BE2C (cell line): ENCODE measurements at places on chromosomes 5 and 9.
A peak's percentile ranks its signal among the peaks of the same experiment; 100 is the strongest.

DNA sequence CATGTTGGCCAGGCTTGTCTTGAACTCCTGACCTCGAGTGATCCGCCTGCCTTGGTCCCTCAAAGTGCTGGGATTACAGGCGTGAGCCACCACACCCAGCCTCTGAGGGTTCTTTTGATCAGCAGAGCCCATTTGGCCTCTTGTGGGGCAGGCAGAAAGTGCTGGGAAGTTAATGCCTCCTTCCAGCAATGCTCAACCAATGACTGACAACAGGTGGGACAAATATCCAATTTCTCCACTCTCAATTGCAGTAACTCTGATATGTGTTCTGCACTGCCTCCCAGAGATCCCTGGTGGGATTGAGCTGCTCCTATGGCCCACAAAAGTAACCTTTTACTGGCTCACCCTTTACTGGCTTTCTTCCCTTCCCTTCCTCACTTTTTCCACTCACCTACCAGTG lies 79.9 kb upstream of the APC start:
- no peak for DNase-seq

DNA sequence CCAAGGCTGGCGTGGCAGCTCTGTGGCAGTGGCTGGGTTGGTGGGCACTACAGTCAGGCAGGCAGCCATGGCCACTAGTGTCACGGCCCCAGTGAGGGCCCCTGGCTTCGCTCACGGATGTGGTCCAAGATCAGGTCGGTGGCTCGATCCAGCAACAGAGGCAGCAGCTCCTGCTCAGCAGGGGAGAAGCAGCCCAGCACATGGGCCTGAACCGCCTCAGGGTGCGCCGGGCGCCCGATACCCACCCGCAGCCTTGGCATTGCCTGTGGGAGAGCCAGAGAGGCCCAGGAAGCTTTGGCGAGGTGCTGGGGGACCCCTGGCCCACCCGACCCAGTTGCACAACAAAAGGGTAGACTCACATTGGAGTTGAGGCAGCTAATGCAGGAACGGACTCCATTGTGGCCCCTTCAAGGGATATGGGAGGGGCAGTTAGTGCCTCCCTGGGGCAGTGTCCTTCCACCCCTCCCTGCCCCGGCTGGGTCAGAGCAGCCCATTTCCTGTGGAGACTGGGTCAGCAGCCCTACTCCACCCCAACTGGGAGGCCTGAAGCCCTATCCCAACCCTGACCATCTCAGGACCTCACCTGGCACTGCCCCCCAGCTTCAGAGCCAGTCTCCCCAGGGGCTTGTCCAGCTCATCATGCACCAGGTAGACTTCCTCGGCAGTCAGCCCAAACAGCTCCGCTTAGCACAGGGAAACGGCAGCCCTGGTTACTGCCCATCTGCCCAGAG lies 1.3 kb downstream of the PTRH1 start:
- DNase-seq = no peak

DNA sequence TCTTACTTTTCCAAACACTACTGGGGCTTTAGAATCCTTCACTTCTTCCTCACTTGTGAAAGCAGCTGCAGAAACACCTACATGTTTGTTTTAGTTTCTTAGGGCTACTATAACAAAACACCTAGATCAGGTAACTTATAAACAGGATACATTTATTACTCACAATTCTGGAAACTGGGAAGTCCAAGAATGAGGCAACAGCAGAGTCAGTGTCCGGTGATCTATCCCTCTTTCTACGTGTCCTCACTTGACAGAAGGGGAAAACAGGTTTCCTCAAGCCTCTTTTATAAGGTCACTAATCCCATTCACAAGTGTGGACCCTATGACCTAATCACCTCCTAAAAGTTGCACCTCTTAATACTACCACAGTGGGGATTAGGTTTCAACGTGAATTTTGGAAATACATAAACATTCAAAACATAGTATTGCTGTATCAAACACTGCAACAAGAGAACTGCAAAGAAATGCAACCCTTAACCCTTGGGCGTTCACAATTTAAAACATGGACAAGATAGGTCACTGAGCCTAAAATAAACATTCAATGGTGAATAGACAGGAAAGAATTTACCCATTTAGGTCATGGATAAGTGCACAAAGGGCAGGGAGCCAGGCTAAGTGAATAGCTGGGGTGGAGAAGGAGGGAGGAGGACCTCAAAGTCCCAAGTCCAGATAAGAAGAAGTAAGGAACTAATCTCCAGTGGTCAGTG lies 104.3 kb downstream of the PIK3R1 start:
- no peak for DNase-seq

DNA sequence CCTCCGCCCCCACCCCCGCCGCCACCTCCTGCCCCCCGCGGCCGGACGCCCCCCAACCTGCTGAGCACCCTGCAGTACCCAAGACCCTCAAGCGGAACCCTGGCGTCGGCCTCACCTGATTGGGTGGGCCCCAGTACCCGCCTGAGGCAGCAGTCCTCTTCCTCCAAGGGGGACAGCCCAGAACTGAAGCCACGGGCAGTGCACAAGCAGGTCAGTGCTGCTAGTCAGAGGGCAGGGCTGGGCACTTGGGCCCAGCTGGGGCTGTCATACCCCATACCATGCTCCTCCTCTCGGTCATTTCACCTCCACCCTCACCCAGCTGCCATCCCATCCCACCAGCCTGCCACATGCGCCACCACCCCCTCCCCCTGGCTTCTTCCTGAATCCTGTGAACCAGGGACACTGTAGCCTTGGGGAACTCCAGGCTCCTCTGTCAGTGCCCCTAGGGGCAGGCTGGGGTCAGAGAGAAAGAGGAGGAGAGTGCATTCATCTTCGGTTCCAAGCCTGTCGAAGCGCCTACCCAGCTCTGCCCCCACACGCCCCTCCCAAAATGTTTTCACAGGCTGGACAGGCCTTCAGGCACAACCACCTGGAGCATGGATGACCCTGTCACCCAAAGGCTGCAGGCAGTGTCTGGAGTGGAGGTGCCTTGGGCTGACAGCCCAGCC lies 122.0 kb downstream of the DAB2IP start:
- DNase-seq = peak; percentile 4

DNA sequence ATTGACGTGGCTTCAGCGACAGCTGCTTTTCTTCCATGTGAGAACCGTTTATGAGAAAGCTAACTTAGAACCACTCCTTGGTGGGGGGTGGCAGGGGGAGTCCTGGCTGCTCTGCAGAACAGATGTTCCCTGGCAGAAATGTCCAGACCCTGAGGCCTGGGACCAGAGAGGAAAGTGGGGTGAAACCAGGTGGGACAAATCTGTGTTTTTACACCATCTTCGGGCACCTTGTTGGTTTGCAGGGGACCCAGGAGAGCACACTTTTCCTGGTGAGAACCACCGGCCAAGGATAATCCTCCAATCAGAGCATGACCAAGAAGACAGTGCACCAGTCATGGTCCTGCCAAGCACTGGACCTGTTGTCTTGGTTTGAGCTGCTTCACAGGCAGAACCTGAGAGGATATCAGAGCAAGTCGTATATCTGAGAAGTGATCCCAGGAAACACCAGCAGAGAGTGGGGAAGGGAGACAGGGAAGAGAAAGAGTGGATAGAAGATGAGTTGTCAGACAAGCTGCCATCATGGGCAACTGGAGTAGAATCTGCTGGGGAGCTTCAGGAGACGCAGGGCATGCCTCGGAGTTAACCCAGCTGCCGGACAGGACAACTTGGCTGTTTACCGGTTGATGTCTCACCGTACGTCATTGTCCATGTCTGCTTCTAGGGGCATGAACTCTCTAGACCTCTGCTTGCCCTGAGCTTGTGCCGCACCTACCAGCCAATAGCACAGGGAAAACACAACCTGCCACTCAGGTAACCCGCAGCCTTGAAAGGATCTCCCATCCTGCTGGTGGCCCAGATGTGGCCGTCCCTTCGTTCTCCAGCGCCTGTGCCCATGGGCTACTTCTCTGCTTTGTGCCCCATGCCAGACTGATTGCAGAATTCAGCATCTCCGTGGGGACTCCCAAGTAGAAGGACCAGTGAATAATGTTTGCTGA lies 178.4 kb upstream of the MVB12B start:
- no peak for DNase-seq

- no peak for DNase-seq
Observed at GRCh38 chr5:135587721-135588663, 9.2 kb upstream of the CXCL14 start.

DNA sequence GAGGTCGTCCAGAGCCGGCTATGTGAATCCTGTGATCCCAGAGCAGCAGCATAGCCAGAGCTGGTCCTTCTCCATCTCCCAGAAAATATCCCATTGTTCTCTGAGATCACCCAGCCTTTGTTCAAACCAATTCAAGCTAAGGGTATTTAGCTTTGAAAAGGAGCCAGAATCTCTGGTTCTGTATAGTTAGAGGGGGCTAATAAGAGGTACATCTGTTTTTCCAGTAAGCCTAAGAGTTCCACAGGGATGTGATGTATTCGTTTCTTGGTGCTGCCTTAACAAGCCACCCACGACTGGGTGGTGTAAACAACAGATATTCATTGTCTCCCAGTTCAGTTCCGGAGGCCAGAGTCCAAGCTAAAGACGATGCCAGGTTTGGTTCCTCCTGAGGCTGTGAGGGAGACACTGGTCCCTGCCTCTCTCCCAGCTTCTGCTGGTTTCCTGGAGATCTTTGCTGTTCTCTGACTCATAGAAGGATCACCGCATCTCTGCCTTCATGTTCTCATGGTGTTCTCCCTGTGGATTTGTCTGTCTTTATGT lies 344.8 kb downstream of the MTRR start:
- no peak for DNase-seq

- no peak for DNase-seq
Observed at GRCh38 chr9:1267581-1267980, 217.4 kb downstream of the DMRT2 start.

- DNase-seq = no peak
Observed at GRCh38 chr5:37721447-37721871, 118.4 kb downstream of the GDNF start.

DNA sequence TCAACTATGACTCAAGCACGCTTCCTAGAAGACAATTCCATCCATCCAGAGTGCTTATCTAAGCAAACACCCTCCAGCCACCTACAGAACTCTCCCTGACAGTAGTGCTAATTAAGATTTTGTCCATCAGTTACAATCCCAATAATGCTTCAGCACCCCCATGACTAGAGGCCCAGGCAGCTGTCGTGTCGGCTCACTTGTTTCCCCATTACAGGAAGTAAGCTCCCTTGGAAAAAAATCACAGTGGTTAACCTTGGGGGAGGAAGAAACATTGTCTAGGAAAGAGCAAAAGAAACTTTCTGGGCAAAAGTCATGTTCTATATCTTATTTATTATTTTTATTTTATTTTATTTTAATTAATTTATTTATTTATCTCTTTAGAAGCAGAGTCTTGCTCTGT lies 108.8 kb upstream of the LPAR1 start:
- DNase-seq = no peak

- peak; percentile 52 for DNase-seq
Observed at GRCh38 chr9:107158321-107158720, 124.8 kb upstream of the RAD23B start.

DNA sequence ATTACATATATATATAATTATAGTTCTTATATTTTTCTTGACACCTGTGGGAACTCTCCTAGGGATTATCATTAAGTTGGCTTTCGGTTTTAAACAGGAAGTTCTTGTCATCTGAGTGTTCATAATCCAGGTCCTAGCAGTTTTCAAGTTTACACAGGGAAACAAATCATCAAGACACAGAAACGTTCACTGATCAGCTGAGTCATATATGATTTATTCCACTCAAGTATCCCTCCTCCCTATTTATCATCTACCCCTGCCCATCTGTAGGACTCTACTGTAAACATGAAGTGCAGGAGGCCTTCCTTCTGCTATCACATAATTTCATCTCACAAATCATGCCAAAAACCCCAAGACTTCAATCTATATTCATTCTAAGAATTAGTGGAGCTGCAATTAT lies 6.3 kb downstream of the SLC25A51 start:
- no peak for DNase-seq

GRCh38 chr5:124948754-124949275 lies 202.4 kb upstream of the ZNF608 start:
- DNase-seq = no peak

- DNase-seq = no peak
Observed at GRCh38 chr5:38509185-38509584, 47.3 kb downstream of the LIFR start.

- no peak for DNase-seq
Observed at GRCh38 chr5:153365547-153365946, 124.9 kb upstream of the GRIA1 start.

GRCh38 chr9:129783516-129784361 lies 19.2 kb upstream of the TOR1B start:
- peak; percentile 78 for DNase-seq

- DNase-seq = no peak
Observed at GRCh38 chr5:7759257-7759871, 91.6 kb downstream of the CFAP90 start.

DNA sequence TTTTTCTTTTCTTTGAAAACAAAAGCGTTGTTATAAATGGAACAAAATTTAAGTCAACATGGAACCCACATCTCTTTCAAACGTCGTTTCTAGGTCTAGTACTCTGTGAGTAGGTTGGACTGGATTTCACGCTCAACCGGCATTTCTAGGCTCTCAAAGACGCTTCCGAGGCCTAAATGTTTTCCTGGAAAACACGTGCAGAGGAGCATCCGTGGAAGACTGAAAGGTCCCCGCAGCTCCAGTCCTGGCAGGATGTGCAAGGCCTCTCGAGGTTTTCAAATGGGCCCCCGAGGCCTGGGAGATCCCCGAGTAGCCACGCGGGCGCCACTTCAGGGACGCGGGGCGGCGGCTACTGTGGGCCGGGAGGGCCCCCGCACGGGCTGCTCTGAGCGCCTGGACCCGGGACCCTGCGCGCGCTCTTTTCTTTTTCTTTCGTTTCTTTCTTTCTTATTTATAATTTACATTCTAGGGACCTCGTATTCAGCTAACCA lies 4.2 kb upstream of the IRX2 start:
- DNase-seq = no peak

- no peak for DNase-seq
Observed at GRCh38 chr9:89872913-89873707, 268.3 kb downstream of the GADD45G start.

GRCh38 chr5:37615184-37615583 lies 224.7 kb downstream of the GDNF start:
- no peak for DNase-seq

DNA sequence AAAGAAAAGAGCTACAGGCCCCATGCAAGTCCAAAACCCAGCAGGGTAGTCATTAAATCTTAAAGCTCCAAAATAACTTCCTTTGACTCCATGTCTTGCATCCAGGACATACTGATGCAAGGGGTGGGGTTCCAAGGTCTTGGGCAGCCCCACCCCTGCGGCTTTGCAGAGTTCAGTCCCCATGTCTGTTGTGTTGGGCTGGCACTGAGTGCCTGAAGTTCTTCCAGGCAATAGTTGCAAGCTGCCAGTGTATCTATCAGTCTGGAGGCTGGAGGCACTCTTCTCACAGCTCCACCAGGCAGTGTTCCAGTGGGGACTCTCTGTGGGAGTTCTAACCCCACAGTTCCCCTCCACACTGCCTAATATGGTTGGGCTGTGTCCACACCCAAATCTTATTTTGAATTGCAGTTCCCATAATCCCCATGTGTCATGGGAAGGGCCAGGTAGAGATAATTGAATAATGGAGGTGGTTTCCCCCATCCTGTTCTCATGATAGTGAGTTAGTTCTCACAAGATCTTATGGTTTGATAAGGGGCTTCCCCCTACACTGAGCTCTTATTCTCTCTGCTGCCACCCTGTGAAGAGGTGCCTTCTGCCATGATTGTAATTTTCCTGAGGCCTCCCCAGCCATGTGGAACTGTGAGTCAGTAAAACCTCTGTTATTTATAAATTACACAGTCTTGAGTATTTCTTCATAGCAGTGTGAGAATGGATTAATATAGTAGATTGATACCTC lies 237.5 kb upstream of the ADRA1B start:
- DNase-seq = no peak
